ENCODE measurements at places on chromosomes 3 and 15.
A peak's percentile ranks its signal among the peaks of the same experiment; 100 is the strongest.

- no peak for DNase-seq
Measured at GRCh38 chr15:80072285-80072994, 13.0 kb downstream of the ZFAND6 start.

DNA sequence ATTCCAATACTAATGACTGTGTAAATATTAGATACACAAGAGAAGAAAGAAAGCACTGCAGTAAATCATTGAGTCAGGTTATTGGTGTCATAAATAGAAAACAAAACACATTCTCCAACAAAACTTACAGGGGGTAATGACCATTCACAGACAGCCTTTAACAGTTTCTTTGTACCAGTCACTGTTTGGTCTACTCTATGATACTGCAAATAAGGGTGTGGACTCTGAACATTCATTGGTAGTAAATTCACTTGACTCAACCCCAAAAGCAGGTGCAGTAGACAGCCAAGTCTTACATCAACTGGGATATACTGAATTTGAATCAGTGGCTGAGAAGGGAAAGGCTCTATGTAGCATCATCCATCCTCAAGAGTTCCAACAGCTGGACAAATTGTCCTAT lies 463.5 kb downstream of the FOXP1 start:
- no peak for DNase-seq

- no peak for DNase-seq
Measured at GRCh38 chr3:189908646-189909045, 212.1 kb downstream of the P3H2 start.

- peak; percentile 43 for DNase-seq
Measured at GRCh38 chr15:48331796-48332641, 790 bp downstream of the DUT start.

DNA sequence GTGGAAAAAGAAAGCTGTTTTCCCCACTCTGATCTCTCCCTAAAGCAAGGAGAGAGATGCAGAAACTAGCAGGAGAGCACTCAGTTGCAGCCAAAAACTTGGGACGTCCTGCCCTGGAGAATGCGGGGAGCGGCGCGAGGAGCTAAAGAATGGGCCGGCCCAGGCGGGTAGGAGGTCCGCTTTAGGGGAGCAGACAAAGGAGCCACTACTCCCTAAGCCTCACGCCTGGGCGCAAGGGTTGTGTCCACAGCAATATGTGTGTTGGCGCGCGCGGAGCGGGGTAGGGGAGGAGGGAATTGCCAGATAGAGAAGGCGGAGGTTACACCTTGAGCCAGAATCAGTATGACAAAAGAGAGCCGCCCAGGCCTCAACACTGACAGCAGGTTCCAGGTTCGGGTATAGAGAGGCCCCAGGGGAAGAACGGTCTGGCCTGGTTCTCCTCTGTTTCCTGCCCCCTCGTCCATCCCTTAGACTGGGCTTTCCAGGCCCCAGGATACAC lies 2.9 kb downstream of the WNT5A start:
- DNase-seq, result no peak

DNA sequence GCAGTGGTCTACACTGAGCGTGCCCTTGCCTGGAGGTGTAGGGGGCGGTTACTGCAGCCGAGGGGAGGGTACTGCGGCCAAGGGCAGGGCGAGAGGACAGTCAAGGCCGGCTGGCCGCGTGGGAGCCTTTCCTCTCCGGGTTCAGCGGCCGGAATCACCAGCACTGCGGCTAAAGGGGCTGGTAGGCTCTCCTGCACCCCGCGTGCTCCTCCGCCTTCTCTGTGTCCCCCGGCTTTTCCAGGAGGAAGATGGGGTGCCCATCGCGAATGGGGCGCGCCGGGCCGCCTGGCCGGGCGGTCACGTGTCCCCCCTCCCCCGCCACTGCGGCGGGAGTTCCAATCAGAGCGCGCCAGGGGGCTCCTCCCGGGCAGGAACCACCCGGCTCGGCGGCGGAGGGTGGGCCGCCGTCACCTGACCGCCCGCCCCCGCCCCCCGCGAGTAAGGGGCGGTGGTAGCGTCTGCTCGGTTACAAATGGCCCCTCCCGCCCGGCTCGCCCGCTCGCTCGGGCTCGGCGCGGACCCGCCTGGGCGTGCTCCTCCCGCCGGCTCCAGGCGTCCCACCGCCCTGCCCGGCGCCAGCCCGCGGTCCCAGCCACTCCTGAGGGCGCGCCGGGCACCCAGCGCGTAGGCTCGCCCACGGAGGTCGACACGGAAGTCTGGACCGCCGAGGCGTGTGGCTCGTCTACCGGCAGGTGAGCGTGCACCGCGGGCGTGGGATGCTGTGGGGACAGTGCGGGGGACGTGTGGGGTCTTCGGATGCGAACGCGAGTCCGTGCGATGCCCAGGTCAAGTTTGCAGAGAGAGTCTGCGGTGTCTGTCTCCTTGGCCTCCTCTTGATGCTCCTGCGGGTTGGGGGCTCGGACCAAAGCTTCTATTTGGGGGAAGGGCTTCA lies 242.6 kb upstream of the TOPAZ1 start:
- no peak for DNase-seq

GRCh38 chr3:53155760-53156159 lies 5.2 kb upstream of the PRKCD start:
- no peak for DNase-seq

Data from stimulated activated CD8-positive, alpha-beta memory T cell treated with anti-CD3 and anti-CD28 coated beads, Interleukin-7, amount 100 ng/mL, for 1 hour (primary cell).